DMS79 (cell line): ENCODE measurements at places on chromosomes 13 and 19.

DNA sequence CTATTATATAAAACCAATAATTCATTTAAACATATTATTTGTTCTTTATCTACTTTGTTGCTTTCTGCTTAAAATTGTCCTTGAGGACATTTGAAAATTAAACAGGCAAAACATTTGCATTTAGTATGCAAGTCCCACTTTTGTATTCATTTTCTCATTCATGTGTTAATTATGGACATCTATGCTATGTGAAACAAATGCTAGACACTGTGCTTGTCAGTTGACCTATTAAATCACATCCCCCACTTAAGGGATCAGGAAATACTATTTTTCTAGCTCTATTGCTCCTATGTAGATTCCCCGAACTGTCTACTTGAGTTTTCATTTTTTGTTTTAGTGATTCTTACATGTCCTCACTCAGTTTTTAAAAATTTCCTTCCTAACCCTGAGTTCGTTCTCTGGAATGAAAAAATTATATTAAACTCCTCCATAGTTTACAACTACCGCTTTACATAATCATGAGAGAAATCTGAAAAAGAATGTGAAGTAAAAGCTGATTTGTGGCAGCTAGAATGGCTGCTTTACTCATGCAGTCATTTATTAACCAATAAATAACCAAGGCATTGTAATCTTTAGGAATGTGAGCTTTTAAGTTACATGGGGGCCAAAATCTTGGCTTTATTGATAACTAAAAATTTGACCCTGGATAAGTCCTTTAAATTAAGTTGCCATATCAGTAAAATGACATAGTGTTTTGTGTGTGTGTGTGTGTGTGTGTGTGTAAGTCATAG, 188.5 kb downstream of the LIG4 start:
- DNase-seq: no peak

GRCh38 chr13:70612881-70613280, 504.6 kb upstream of the KLHL1 start:
- DNase-seq: no peak

DNA sequence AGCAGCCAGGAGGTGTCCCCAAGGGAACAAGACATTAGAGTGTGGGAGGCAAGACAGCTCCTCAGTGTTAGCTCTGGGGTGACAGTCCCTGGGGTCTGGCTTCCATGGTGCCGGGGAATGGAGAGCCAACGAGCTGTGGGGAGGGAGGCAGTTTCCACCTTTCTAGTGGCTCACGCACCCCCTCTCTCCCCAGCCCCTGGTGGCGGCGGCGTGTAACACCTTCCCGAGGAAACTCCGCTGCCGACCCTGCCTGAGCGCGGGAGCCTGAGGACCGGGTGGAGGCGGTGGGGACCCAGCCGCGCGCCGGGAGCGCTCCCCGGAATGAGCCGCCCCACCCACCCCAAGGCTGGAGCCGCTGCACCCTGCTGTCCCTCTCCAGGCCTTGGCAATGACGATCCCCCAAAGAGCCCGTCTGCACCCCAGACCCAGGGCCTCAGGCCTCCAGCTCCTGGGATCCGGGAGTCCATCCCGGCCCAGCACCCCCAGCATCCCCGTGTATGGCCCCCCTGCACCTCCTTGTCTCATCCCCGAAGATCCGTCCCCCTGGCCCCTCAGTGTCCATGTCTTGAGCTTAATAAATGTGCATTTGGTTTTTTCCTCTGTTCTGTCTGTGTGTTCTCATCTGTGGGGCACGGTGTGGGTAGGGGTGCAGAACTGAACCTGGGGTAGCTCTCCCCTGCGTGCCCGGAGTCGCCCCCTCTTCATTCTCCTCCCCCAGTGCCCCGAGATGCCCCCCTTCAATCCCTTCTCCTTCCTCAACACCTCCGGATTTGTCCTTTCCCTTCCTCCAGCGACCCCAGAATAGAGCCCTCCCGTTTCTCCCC, 622 bp upstream of the FXYD5 start:
- DNase-seq: peak; percentile 14

DNA sequence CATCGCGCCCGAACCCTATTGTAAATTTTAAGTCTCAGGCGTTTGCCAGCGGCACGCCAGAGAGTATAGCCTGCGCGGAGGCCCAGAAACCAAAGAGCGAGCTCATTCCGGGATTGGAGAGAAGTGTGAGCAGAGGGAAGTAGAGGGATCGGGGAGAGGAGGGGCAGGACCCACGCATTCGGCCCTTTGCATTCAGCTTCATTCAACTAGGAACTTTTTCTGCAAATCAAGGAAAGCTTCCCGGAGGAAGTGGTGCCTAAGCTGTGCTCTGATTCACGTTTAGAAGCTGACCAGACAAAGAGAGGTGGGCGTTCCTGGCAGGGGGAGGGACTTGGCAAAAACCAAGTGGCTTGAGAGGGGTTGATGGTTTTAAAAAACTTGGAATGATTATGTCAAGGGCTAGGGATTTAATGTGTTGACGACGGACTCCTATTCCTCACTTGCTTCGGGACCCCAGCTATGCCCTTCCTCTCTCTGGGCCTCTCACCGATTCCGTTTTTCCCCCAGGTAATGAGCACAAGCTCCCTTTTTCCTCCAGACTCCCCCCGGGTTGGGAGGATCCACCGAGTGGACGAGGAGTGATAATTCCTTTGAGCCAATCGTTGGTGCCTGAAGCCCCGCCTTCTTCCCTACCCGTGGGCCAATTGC, 811 bp upstream of the PRMT1 start:
- peak; percentile 61 for DNase-seq

- DNase-seq: no peak
Measured at GRCh38 chr19:782185-782877, 14.9 kb upstream of the PTBP1 start.

- no peak for DNase-seq
Measured at GRCh38 chr13:37127691-37128241, 22.3 kb upstream of the CSNK1A1L start.

DNA sequence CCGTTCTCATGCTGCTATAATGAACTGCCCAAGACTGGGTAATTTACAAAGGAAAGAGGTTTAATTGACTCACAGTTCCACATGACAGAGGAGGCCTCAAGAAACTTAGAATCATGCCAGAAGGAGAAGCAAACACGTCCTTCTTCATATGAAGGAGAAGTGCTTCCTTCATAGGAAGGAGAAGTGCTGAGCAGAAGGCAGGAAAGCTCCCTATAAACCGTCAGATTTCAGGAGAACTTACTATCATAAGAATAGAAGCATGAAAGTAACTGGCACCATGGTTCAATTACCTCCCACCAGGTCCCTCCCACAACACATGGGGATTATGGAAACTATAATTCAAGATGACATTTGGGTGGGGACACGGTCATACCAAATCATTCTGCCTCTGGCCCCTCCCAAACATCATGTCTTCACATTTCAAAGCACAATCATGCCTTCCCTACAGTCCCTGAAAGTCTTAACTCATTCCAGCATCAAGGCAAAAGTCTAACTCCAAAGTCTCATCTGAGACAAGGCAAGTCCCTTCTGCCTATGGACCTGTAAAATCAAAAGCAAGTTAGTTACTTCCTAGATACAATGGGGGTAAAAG, 10.6 kb downstream of the ACOD1 start:
- no peak for DNase-seq

DNA sequence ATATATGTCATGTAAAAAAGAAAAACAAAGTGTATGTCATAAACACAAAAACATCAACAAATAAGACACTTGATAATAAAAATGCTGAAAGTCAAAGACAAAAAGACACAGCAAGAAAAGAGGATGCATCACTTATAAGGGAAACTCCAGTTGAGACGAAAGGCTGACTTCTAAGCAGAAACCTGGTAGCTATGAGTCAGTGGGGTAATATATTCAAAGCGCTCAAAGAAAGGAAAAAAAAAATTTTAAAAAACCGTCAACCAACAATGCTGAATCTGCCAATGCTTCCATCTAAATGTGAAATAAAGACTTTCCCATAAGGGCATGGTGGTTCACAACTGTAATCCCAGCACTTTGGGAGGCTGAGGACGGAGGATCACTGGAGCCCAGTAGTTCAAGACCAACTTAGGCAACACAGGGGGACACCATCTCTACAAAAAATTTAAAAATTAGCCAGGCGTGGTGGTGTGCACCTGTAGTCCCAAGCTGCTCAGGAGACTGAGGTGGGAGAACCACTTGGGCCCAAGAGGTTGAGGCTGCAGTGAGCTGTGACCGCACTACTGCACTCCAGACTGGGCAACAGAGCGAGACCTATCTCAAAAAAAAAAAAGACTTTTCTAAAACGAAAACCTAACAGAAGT, 24.0 kb downstream of the USP12 start:
- no peak for DNase-seq

- no peak for DNase-seq
Measured at GRCh38 chr19:5787409-5788182, 3.0 kb upstream of the PRR22 start.

- no peak for DNase-seq
Measured at GRCh38 chr13:50203256-50203941, 188.2 kb downstream of the KCNRG start.

DNA sequence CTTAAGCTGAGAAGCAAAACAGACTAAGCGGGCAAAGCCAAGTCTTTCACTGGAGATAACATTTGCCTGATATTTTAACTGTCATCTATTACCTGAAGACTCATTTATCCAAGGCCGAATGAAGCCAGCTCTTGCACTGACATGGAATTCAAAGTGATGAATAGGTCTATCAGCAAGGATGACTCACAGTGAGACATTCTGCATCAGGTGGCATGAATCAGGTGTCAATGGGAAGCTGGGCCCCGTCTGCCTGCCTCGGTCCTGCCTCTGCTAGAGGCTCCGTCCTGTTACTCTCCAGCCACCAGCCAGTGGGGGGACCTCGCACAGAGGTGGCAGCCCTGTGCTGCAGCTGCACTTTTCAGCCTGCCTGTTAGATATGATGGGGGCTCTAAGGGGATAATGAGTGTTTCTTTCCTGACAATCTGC, 23.5 kb downstream of the STARD13 start:
- no peak for DNase-seq

- DNase-seq: no peak
Measured at GRCh38 chr19:28437390-28438346, 775.3 kb downstream of the UQCRFS1 start.

DNA sequence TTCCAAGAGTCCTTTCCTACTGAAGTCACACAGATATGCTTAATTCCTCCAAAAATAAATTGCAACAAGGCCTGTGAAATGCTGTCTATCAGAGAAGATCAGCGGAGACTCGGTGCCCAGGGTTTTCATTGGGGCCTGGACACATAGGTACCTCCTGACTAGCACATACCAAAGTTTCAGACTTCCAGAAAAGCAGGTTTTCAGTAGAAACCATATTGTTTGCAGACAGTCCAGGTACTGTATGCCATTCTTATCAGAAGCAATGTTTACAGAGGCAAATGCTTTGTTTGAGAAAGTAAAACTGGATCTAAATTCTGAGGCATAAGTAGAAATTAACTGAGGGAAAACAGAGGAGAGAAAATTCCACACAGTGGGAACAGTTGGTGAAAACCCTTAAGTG, 12.8 kb downstream of the ZNF229 start:
- no peak for DNase-seq

DNA sequence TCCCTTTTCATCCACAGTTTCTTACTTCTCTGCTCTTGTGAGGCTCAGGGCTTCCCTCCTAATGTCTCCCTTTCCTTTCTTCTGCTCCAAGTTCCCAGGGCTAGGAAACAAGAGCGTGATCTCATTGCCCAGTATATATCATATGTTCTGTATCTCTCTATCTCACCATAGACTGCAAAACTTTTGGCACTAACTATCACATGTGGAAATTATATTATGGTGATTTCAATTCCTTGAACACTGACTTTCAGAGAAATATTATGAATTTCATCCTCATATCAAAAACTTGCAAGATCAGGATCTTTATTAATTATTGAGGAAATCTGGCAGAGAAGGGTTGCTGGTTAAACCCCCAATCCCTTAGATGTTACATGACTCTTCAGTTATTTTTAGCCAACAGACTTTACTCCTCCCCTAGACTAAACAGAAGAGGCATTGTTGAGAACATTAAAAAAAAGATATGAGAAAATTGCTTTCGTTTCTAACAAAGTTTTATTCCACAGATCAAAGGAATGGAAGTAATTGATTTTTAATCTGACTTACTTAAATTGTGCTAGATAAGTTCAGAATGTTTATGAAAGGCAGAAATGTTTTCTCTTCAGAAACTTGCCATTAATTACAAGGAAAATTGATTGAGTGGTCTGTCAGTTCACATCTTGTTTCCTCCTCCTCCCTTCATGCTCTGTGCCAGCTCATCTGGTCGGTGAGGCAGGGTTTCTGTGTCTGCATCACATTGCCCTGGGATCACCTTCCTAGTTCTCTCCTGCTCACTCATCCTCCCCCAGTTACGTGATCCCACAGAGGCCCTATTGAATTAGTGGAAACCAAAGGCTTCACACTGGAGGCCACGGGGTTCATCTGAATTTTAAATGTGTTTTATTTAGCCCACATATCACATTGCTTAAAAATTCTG, 378.5 kb downstream of the LMO7 start:
- DNase-seq: no peak

- no peak for DNase-seq
Measured at GRCh38 chr13:81406639-81407292, 1065.8 kb upstream of the SPRY2 start.

DNA sequence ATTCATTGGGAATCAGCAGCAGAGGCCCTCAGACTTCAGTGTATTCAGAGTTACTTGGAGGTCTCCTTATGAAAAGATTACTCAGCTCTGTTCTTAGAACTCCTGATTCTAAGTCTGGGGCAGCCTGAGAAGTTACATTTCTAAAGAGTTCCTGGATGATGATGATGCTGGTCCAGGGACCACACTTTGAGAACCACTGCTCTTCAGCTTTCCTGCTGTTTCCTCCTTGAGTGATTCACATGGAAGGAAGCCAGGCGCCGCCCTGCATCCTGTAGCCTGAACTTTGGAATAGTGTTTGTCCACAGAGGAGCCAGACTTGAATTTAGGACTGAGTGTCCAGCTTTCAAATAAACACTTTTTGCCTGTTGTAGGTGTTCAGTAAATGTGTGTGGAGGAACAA, 2.9 kb downstream of the CEBPG start:
- no peak for DNase-seq

GRCh38 chr13:110001670-110002275, 215.4 kb upstream of the IRS2 start:
- DNase-seq: no peak

- no peak for DNase-seq
Measured at GRCh38 chr13:36190771-36191170, 23.6 kb downstream of the SOHLH2 start.

DNA sequence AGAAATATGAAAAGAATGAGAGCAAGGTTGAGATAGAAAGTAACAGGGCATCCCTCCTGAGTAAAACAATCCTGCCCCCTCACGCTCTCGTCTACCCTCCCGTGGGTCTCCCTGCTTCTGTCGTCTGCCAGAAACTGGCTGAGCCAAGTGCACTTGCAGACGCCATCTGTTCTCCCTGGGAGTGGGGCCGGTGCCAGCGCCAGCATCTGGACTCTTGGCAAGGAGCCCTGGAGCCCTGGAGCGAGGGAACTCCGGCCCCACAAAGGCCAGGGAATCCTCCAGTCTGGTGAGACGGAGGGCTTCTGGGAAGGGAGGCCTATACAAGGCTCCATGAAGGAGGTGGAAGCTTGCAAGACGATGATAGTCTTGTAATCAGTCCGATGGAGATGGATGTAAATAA, 2.3 kb upstream of the TMEM91 start:
- DNase-seq: peak; percentile 92

GRCh38 chr19:5073153-5073844, 104.4 kb downstream of the KDM4B start:
- no peak for DNase-seq
